ENCODE measurements at places on chromosomes 3 and 15.
A peak's percentile ranks its signal among the peaks of the same experiment; 100 is the strongest.

DNA sequence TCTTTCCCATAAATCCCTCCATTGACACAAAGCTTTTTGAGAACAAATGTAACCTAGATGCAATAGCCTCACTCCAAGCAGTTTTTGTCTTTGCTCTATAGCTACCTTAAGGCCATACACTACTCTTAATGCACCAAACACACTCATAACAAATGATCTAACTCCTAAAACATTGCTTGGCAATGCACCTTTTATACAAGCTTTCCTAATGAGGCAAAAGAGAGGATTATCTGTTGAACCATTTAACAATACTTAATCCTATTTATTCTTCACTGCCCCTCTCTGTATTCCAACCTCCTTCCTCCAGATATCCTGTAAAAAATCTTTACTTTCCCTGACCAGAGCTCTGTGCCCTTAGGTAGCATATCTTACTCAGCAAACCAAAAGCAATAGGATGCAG is 558.1 kb upstream of the MDFIC2 start:
- H3K27me3 ChIP-seq: no peaks in the 10 kb centered on the region
- no peaks in the 10 kb centered on the region for H3K4me1 ChIP-seq
- H3K4me3 ChIP-seq: no peak overlapping the region
- no peak overlapping the region for H3K27ac ChIP-seq
- H3K36me3 ChIP-seq: no peaks in the 10 kb centered on the region

DNA sequence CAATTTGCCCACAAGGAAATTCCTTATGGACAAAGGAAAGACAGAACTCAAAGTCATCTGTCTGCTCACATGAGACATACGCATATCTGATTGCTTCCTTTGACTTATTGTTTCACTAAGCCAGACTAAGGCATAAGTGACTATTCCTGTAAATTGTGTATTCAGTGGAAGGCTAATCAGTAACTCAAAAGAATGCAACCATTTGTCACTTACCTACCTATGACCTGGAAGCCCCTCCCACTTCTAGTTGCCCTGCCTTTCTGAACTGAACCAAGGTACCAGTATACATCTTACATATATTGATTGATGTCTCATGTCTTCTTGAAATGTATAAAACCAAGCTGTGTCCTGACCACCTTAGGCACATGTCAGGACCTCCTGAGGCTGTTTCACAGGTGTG is 53.5 kb upstream of the PROK2 start:
- H3K27ac ChIP-seq: no peak overlapping the region
- no peak for DNase-seq
- H3K4me1 ChIP-seq: no peaks in the 10 kb centered on the region
- no peaks in the 10 kb centered on the region for H3K27me3 ChIP-seq

- no peak for DNase-seq
- H3K4me3 ChIP-seq: no peak overlapping the region
- peak overlapping the region; percentile 12 for H3K27ac ChIP-seq
- no peaks in the 10 kb centered on the region for H3K36me3 ChIP-seq
- no peaks in the 10 kb centered on the region for H3K4me1 ChIP-seq
Measured at GRCh38 chr3:36911990-36912804, 32.7 kb downstream of the TRANK1 start.

DNA sequence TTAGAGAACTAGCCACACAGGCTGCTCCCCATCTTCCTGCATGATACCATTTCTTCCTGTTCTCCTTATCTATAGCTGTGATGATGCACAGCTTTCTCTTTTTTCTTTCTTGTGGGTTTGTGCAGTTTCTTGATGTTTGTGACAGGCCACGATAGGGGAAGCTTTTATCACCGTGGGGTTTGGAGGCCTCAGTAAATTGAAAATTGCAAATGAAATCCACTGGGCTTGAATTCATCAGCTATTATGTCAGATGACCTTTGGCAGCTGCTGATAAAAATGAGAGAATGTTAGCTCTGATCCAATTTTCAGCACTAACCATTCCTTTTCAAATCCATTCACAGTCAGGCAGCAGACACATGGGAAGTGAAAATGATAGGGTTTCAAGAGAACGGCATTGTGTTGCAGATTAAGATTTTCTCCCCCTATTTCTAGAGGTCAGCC is 176.9 kb upstream of the SOX2 start:
- no peaks in the 10 kb centered on the region for H3K27me3 ChIP-seq
- no peak for DNase-seq
- no peak overlapping the region for H3K27ac ChIP-seq
- no peak overlapping the region for H3K4me3 ChIP-seq

DNA sequence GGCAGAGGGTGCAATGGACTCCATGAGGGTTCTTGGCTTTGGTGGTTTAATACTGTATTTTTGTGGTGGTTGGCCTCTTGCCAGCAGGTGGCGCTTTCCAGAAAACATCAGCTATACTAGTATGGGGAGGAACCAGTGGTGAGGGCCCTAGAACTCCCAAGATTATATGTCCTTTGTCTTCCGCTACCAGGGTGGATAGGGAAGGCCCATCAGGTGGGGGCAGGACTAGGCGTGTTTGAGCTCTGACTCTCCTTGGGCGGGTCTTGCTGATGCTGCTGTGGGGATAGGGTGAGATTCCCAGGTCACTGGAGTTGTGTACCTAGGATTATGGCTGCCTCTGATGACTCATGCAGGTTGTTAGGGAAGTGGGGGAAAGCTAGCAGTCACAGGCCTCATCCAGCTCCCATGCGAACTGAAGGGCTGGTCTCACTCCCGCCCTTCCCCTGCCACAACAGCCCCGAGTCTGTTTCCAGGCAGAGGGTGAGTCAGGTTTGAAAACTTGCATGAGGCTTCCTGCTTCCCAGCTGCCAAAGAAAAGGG is 357.7 kb downstream of the OTOL1 start:
- H3K36me3 ChIP-seq: no peaks in the 10 kb centered on the region
- no peak for DNase-seq
- no peak overlapping the region for H3K4me3 ChIP-seq

GRCh38 chr3:134311265-134311664 is 60.6 kb upstream of the RYK start:
- H3K36me3 ChIP-seq: no peaks in the 10 kb centered on the region
- peak overlapping the region; percentile 90 for H3K27ac ChIP-seq
- H3K4me1 ChIP-seq: peaks cover 16% of the 10 kb centered on the region

- H3K27ac ChIP-seq: no peak overlapping the region
- no peaks in the 10 kb centered on the region for H3K36me3 ChIP-seq
- no peak overlapping the region for H3K4me3 ChIP-seq
- H3K4me1 ChIP-seq: no peaks in the 10 kb centered on the region
- no peaks in the 10 kb centered on the region for H3K27me3 ChIP-seq
Measured at GRCh38 chr3:23219552-23219951, 16.4 kb downstream of the UBE2E2 start.

DNA sequence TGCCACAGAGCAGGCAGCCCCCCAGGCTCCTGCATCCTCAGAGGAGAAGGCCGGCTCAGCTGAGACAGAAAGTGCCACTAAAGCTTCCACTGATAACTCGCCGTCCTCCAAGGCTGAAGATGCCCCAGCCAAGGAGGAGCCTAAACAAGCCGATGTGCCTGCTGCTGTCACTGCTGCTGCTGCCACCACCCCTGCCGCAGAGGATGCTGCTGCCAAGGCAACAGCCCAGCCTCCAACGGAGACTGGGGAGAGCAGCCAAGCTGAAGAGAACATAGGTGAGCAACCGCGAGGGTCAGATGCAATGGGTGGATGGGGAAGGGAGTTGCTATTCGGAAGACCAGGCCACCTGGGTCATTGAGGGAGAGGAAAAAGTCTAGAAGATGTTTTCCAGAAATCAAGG is 53.0 kb downstream of the GAP43 start:
- H3K27me3 ChIP-seq: no peaks in the 10 kb centered on the region
- H3K36me3 ChIP-seq: no peaks in the 10 kb centered on the region
- H3K4me3 ChIP-seq: no peak overlapping the region
- no peaks in the 10 kb centered on the region for H3K4me1 ChIP-seq

DNA sequence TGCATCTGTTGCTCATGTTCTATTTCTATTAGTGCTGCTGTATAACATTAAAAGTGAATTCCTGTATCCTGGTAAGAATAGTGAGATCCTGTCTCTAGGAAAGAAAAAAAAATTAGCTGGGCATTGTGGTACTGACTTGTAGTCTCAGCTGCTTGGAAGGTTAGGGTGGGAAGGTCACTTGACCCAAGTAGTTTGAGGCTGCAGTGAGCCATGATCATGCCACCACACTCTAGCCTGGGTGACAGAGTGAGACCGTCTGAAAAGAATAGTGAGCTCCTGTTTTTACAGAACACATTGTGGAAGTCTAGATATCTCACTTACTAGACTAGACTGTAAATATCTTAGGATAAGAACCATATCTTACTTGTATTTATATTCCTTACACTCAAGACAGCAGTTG is 4.6 kb downstream of the ATP11B start:
- no peaks in the 10 kb centered on the region for H3K4me1 ChIP-seq
- no peak for DNase-seq
- no peaks in the 10 kb centered on the region for H3K27me3 ChIP-seq
- no peaks in the 10 kb centered on the region for H3K36me3 ChIP-seq
- H3K27ac ChIP-seq: no peak overlapping the region

DNA sequence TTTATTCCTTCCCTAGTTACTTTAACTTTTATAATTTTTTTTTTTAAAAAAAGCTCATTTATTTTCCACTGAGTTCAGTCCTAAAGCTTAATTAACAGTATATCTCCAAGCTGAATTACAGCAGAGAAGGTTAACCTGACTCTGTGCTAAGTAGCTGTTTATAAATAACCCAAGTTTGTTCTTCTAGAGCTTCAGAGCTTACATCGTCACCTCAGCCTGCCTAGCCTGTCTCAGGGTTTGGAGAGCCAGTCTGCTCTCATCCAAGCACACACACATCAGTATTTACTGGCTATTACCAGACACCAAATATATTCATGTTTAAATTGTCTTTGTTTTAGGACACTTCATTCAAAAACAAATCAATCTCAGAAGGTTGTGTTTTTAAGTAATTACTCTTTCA is 154.9 kb downstream of the CDIN1 start:
- H3K36me3 ChIP-seq: no peaks in the 10 kb centered on the region
- no peaks in the 10 kb centered on the region for H3K4me1 ChIP-seq
- H3K27me3 ChIP-seq: no peaks in the 10 kb centered on the region
- H3K4me3 ChIP-seq: no peak overlapping the region
- no peak for DNase-seq
- H3K27ac ChIP-seq: no peak overlapping the region

- no peaks in the 10 kb centered on the region for H3K4me1 ChIP-seq
- no peak for DNase-seq
- H3K27me3 ChIP-seq: no peaks in the 10 kb centered on the region
- H3K4me3 ChIP-seq: no peak overlapping the region
Measured at GRCh38 chr3:38151667-38152265, 13.3 kb downstream of the MYD88 start.

DNA sequence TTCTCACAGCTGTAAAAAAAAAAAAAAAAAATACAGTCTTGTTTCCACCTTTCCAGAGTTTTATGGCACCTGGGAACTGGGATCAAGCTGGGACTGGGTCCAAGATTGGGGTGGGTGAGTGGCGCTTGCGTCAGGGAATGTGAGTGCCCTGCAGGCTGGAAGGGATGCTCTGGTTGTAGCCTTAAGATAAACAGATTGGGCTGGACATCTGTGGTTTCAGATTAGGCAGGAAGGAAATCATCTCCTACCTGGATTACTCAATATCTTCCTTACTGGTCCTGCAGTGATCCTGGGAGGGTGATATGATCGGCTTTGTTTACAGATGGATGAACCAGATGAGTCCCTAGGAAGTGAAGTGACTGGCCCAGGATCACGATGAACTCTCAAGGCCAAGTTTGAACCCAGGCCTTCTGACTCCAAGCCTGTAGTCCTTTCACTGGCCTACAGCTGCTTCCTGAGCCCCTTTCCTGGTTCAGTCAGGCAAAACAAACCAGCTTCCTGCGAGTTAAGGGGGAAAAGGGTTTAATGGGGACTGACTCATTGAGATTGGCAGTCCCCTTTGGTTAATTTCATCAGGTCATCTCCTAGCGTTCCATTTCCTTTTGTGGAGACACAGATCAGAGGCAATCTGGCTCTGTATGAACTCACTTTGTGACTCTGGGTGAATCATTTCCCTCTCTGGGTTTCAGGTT is 179.8 kb downstream of the THSD4 start:
- no peaks in the 10 kb centered on the region for H3K36me3 ChIP-seq
- H3K27ac ChIP-seq: peak overlapping the region; percentile 66
- DNase-seq: peak; percentile 59
- H3K4me3 ChIP-seq: no peak overlapping the region
- H3K27me3 ChIP-seq: no peaks in the 10 kb centered on the region

- no peak overlapping the region for H3K27ac ChIP-seq
- no peaks in the 10 kb centered on the region for H3K36me3 ChIP-seq
- no peak overlapping the region for H3K4me3 ChIP-seq
- H3K27me3 ChIP-seq: no peaks in the 10 kb centered on the region
- DNase-seq: no peak
Measured at GRCh38 chr3:150925751-150926201, 20.5 kb upstream of the MINDY4B start.

DNA sequence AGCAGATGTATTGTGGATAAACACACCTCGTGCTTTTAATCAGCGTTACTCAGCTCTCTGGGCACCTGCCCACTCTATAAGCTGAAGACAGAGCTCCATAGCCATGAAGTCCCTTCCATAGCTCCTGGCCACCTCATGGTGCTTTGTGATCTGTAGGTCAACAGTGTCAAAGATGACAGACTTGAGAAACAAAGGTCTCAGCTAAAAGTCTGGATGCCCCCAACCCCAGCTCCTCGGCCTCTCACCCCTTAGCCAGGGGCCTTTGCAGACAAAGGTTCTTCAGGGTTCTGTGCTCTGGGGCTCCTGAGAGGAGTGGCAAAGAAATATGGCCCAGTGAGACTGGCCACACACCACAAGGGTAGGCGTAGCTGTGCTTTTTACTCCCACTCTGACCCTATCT is 168.6 kb downstream of the KLF13 start:
- H3K27me3 ChIP-seq: no peaks in the 10 kb centered on the region
- no peak overlapping the region for H3K4me3 ChIP-seq
- H3K4me1 ChIP-seq: no peaks in the 10 kb centered on the region
- no peak for DNase-seq
- no peaks in the 10 kb centered on the region for H3K36me3 ChIP-seq

GRCh38 chr3:83193526-83193925 is 1432.1 kb upstream of the GBE1 start:
- H3K4me1 ChIP-seq: no peaks in the 10 kb centered on the region
- no peaks in the 10 kb centered on the region for H3K27me3 ChIP-seq
- no peak overlapping the region for H3K27ac ChIP-seq
- H3K36me3 ChIP-seq: no peaks in the 10 kb centered on the region
- no peak overlapping the region for H3K4me3 ChIP-seq

DNA sequence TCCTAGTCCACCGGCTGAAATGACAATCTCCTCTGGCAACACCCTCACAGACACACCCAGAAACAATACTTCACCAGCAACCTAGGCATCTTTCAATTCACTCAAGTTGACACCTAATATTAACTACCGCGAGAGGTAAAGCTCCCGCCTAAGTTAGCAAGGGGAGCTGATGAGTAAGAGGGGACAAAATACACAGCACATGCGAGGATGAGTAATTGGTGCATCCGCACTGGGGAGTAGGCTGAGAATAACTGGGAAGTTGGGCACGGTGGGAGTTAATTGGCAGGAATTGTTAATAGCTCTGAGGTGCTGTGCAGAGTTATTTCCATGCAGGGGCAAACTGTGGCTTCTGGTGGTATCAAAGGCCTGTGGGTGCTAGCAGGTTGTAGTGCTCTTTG is 14.5 kb upstream of the PLD1 start:
- no peaks in the 10 kb centered on the region for H3K4me1 ChIP-seq
- H3K27ac ChIP-seq: peak overlapping the region; percentile 69
- no peak overlapping the region for H3K4me3 ChIP-seq
- no peak for DNase-seq
